ENCODE measurements at places on chromosomes 5 and 9.

DNA sequence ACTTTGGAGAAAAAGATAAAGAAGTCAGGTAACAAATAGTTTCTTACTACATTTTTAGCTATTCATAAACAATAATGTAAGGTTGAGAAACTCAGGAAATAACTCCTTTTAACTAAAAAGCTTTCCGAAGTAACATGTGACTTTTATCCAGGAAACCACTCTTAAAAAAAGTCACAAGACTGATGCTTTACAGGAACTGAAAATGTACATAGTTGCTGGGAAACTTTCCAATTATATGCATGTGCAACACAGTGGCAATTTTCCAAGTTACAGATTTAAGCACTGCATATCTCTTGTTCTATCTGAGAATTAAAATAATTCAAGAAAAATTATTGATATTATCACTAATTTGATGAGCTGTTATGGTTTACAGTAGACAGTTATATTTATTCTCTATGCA lies 105.2 kb downstream of the CDH10 start:
- DNase-seq, result no peak

- DNase-seq, result no peak
Observed at GRCh38 chr5:117082977-117083376, 508.4 kb upstream of the SEMA6A start.

DNA sequence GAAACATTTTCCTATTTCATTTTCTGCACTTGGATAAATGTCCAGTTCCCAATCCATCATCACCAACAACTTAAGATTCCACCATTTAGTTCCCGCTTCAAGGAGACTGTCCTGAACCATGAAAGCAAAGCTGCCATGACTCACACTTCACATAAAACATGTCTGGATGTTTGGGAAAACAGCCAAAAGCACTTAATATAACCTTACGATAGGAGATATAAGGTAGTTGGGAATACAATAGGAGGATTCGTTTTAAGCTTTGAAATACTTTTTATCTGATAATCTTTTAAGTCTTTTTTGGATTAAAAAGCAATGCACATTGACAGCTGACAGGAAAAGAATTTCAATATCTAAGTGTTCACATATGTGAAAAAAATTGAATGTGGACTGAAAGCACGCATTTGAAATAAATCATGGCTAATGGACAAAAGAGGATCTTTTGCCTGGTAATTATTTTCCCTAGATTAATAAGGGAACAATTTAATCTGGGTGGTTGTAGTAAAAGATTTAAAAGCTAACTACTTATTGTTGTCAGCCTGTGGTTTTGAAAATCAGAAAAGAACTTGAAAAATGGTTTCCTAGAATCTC lies 17.3 kb upstream of the TGFBI start:
- no peak for DNase-seq

DNA sequence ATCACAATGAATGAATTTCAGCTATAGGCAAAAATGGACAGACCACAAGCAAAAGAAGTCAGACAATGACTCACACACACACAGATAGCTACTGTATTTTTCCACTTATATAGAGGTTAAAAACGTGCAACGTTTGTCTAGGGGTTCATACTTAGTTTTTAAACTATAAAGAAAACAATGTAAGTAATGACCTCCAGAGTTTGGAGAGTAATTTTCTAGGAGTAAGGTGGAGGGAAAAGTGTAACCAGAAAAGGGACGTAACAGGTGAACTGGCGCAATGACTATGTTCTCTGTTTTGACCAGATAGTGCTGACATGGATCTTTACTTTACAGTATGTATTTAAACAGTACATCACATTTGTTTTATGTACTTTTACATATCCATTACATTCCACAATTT lies 51.1 kb downstream of the FNIP1 start:
- DNase-seq, result no peak

DNA sequence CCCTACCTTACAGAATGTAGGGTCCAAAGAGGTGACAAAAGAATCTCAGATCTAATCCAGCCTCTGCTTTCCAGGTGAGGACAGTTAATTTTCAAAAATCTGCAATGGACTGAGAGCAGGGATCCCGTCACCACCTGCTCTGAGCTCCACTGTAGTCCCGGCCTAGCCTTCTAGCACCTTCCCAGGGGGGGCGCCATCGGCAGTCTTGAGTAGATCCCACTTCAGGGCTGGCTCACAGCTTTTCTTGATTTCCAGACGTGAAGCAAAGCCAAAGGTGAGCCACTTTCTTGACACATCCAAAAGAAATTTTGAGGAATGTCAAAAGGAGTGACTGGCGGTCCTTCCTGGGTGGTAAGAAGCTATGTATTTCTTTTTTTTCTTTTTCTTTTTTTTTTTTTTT lies 114.1 kb downstream of the SYK start:
- DNase-seq, result no peak

- DNase-seq, result no peak
Observed at GRCh38 chr9:29822458-29822857, 2249.2 kb upstream of the C9orf72 start.

- DNase-seq, result no peak
Observed at GRCh38 chr9:98851730-98852459, 44.4 kb downstream of the GALNT12 start.

DNA sequence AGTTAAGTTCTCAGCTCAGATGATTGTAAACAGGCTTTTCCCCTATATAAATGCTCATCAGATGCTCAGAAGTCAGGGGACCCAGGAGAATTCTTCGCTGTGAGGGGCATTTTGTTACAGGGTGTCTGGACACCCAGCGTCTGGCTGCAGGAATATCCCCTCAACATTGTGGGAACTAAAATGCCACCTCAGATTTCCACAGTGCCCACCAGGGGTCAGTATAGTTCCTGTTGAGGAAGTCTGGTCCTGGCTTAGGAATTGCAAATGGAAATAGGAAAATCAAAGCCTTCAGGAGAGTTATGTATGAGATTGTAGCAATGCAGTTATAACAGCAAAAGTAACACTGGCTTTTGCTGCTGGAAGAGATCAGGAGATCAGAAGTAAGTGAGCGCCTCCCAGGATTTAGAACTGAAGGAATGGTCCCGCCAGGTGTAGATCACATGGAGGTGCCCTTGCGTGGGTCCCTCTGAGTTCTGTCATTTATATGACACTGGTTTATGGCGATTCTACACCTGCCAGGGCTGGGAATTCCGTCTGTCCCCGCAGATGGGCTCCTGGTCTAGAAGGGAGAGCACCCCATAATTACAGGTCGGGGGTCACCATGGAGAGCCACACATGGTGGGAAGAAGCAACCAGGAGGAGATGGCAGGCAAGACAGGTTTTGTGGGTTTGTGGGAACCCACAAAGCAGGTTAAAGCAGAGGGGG lies 47.1 kb upstream of the CTSL start:
- DNase-seq, result no peak

- DNase-seq, result no peak
Observed at GRCh38 chr9:127684576-127684975, 22.2 kb upstream of the CFAP157 start.

DNA sequence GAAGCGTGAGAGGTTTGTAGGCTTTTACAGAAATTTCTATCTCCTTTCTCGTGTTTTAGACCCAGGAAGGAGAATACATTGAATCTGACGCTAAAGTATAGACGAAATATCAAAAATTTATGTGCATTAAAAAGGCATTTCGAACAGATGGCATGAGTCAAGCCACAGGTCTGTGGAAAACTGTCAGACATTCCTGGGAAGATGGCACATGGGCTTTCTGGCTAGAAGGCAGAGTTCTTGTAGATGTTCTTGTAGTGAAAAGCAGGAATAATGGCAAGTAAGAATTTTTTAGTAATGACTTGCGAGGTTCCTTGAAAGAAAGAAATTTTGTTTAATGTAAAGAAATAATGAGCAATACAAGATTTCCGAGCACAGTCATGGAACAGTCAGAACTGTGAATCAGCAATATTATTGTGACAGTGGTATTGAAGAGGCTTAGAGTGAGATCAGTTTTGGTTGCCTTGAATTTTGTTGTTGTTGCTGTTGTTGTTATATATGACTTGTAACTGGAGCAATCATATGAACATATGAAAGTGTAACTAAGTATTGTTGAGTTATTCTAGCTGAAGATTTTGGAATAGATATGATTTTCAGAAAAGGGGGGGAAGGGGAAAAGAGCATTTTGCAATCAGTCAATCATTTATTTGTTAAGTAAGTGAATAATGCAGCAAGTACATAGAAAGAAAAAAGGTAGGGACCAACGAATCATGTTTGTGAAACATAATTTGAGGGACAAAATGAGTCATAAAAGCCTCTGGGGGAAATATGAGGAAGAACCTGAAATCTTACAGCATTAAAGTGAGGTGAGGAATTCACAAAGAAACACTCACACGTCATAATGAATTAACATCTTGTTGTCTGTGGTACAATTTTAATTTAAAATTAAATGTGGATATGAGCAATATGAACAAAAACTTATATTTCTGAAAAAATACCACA lies 339.0 kb upstream of the CTNND2 start:
- DNase-seq, result no peak

- DNase-seq, result no peak
Observed at GRCh38 chr5:113510836-113511451, 2.5 kb upstream of the YTHDC2 start.

DNA sequence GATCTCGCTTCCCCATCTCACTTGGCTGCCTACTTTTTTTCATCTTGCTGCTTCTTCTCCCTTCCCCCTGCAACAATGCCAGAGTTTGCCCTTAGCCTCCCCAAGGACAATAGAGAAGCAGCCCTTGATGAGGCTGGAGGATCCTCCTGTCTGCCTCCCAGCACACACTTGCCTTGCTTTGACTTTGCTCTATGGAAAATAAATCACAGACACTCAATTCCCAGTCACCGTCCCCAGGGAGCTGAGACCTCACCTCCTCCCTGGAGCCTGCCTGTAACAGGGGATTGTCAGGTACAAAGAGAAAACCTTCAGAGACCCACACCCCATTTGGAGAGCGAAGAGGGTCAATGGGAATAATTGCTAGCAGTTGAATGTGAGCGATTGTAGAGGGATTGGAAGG lies 242.1 kb upstream of the ZNF462 start:
- no peak for DNase-seq

- DNase-seq, result no peak
Observed at GRCh38 chr5:178535299-178536175, 54.7 kb downstream of the COL23A1 start.

GRCh38 chr9:101467690-101468089 lies 32.1 kb upstream of the ALDOB start:
- no peak for DNase-seq

DNA sequence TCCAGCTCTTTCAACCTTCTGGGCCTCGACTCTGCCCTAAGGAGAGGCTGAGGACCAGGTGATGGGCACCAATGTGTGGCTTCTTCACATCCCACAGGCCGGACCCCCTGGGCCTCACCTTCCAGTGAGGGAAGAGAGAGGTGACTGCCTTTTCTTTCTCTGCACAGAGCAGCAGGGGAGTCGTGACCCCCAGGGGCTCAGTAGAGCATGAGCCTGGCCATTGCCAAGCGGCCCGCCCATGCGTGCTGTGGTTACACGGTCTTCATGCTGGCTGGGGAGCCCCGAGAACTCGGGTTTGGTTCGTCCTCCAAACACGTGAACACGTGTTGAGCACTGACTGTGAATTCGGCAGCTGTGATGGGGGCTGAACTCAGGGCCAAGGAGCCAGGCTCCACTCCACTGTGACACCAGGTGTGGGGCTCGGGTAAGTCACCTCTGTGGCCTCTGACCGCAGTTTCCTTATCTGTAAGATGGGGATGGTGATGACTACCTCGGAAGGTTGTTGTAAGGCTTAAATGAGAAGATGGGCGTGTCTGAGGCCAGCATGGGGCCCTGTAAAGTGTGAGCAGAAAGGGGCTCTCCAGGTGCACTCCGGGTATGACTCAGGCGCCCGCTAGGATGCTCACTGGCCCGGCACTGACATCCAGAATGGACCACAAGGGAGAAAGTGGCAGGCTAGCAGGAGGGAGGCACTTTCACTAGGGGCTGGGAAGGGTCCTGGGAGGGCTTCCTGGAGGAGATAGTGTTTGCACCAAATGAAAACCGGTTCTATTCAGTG lies 13.4 kb upstream of the GRHPR start:
- peak; percentile 52 for DNase-seq

GRCh38 chr5:173451031-173451430 lies 122.8 kb upstream of the STC2 start:
- DNase-seq, result no peak

GRCh38 chr9:129491487-129491855 lies 129.4 kb downstream of the C9orf50 start:
- no peak for DNase-seq

DNA sequence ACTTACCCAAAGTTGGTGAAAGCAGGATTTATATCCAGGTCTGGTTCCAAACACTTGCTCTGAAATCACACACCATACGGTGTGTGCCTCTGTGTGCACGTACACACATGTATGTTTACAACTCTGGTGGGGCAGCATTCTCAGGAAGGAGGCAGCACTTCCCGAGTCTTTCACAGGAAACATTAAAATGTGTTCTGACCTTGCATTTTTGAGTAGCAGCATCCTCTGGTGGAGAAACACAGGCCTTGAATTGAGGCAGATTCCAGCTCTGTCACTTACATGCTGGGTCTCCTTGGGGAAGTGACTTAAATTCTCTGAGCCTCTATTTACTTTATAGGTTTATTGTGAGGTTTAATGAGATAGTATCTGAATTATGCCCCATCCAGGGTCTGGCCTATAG lies 126.4 kb downstream of the RGS3 start:
- DNase-seq, result no peak

DNA sequence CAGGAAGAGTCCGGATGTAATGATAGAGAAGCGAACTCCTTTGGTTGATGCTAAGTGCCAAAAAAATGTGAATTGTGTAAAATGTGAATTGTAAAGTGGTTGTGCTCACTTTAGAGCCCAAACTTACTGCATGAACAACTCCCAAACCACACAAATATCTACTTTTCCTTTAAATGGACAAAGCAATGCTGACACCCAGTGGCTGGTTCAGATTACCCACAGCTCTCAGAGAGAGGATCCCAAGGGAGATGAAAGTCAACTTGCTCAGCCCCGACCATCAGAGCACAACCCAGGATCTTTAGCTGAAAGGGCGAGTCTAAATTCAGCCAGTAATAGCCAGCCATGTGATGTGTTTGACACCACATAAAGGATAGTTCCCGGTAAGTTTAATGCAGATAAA lies 133.7 kb downstream of the NMUR2 start:
- DNase-seq, result no peak

DNA sequence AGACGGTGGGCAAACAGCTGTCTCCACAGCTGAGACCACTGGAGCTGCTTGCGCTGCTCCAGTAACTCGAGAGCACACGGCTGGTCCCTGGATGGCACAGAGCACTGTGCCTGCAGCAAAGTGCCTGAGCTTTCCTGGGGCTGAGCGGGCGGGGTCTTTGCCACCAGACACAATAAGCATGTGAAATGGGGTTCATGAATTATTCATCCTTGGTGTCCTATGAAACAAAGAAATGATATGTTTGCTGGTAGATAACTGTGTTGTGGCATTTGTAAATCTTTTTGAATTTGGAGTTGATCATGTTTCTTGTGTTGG lies 151.7 kb upstream of the MPDZ start:
- DNase-seq, result no peak

GRCh38 chr5:91956738-91957137 lies 573.6 kb upstream of the ARRDC3 start:
- no peak for DNase-seq

DNA sequence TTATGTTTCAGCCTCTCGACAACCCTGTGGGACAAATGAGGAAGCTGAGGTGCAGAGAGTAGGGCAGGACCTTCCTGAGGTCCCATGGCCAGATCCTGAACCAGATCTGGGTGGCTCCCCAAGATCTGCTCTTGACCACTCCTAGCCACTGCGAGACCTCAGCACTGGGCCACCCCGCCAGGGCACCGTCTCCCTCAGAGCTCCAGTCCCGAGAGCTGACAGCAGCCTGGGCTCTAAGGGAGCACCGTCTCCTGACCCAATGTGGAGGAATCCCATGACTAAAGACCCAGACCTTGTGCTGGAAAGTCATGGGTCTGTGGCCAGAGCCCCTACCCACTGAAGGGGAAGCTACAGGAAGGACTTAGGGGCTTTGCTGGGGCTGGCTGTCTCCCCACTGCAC lies 4.5 kb upstream of the LMX1B start:
- no peak for DNase-seq

- DNase-seq, result no peak
Observed at GRCh38 chr9:79632705-79633104, 60.9 kb downstream of the TLE4 start.

All from activated T-cell treated with anti-CD3 and anti-CD28 coated beads, Interleukin-2, amount 50 U/mL, for 1 hour (primary cell).